Stimulated activated CD4-positive, alpha-beta T cell treated with anti-CD3 and anti-CD28 coated beads, TNF-alpha, amount 100 ng/mL, for 4 hours (primary cell): ENCODE measurements at places on chromosomes 12 and 14.

DNA sequence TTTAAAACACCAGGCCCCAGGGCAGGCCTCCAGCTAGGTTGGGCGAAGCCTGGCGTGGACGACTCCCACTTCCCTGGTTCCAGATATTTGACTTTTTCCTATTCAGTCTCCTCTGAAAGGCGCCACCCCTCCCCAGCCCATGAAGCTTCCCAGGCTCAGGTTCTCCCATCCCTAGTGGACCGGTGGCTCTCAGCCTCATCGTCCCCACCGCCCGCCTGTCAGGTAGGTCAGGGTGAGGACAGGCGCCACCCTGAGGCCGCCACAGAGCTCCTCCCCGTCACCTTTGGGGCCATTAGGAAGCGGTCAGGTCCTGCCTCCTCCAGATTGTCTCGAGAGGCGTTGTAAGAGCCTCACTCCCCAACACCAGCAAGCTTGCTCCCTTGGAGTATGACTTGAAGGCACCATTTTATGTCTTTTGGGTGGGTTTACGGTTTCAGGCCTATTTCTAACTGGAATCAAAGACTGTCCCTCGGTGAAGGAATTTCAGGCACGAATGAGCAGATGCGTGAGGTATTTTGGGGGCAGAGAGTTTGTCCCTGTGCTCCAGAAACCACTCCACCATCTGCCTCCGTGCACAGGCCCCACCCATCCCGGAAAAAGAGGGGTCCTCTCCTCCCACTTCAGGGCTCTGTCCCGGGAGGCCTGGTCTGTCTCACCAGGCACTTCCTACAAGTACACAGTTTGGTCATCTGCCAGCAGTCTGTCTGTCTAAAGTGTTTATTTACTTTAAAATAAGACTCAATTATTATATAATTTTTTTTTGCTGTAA, 55.6 kb downstream of the TSPAN9 start:
- DNase-seq: no peak

GRCh38 chr14:44812672-44813071, 149.1 kb downstream of the KLHL28 start:
- no peak for DNase-seq

GRCh38 chr12:43836475-43836989, 651 bp downstream of the TMEM117 start:
- no peak for DNase-seq

GRCh38 chr12:1993871-1994371, 10.3 kb downstream of the DCP1B start:
- DNase-seq: no peak

GRCh38 chr14:41773536-41774279, 167.0 kb downstream of the LRFN5 start:
- no peak for DNase-seq

- no peak for DNase-seq
These were observed 38.1 kb upstream of the GARIN2 start for GRCh38 chr14:67151082-67151666.

DNA sequence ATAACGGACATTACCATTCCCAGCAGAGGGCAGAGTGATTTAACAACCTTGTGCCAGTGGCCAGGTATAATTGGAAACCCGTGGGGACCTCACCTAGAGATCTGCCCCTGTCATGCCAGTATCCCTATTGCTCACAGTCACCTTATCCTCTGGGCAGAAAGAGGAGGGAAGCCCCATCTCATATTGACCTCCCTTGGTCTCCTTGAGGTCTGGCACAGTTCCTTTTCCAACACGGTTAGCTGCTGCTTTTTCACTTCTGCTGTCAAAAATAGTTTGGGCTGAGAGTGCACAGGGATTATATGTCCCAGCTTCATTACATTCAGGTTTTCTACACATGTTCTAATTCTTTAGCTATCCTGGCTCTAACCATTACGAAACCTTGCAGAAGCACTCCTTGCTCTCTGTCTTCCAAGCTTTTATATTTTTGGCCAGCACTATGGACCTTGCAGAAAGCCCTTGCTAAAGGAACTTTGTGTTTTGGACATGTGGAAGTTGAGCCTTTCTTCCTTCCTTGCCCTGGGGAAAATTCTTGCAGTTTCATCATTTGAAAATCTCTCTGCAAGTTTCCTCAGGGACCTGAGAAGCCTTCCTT, 111.7 kb upstream of the MIS18BP1 start:
- no peak for DNase-seq

GRCh38 chr14:64830961-64831360, 48.7 kb downstream of the SPTB start:
- DNase-seq: no peak

DNA sequence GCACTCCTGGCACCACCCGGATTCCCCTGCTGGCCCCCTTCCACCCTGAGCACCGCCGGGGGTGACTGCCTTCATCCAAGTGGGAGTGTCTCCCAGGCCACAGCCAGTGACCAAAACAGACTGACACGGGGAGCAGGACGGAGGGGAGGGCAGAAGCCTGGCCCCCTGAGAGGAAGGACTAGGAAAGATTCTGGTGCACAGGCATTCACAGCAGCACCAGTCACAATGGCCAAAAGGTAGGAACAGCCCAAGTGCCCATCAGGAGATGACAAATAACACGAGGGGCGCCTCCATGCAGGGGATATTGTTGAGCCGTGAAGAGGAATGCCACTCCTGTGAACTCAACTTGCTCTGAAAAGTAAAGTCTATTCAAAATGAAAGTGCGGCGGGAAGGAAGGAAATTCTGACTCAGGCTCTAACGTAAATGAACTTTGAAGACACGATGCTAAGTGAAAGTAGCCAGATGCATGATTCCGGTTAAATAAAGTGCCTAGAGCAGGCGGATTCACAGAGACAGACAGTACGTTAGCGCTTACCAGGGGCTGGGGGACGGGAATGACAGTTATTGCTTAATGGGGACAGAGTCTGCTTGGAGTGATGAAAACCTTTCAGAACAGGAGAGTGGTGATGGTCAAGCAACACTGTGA, 146.1 kb upstream of the NCOR2 start:
- DNase-seq: peak; percentile 18

DNA sequence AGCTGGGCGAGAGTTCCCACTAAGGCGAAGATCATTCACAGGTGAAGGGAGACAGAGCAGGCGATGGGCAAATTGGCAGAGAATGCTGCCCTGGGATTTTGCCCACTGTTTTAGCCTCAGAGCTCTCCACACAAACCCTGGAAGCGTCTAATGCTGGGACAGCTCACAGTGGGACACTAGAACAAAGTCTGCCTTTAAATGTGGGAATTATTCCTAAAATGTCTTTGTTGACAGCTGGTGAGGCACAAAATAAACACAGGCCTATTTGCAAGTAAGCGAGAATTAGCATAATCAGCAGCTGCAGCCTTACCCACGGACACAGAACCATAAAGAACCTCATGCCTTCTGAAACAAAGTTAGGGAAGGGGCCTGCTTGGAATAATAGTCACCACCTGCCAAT, 824.5 kb downstream of the AACS start:
- no peak for DNase-seq

DNA sequence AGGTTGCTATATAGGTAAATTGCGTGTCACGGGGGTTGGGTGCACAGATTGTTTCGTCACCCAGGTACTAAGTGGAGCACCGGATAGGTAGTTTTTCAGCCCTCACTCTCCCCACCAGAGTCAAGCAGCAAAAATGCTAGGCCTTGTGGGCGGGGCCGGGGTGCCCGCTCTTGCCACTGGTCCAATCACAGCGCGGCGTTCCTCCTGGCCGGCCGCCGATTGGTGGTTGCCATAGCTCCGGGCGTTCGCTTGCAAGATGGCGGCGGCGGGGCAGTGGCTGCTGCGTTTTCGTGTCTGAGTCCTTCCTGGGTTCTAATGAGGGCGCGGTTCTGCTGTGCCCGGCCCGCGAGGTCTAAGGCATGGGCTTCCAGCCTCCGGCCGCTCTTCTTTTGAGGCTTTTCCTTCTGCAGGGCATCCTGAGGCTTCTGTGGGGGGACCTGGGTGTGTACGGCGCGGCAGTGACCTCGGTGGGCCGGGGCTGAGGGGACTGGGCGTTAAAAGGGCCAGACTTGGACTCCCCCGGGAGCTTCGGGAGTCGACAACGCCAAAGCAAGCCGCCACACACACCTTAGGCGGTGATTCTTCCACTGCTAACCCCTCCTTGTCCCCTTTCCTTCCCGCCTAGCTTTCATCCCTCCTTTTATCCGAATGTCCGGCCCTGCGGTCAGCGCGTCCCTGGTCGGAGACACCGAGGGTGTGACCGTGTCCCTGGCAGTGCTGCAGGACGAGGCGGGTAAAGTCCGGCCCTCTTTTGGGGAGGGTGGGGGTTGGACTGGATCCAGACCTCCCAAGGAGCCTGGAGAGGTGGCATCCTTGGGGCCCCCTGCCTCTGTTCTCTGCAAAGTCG, at the start of gene TCTN2:
TSS of gene TCTN2 (plus strand) at position 232 of the 847 bp plus-strand sequence. CDS start at position 360, 128 bp downstream.
- DNase-seq: peak; percentile 81

DNA sequence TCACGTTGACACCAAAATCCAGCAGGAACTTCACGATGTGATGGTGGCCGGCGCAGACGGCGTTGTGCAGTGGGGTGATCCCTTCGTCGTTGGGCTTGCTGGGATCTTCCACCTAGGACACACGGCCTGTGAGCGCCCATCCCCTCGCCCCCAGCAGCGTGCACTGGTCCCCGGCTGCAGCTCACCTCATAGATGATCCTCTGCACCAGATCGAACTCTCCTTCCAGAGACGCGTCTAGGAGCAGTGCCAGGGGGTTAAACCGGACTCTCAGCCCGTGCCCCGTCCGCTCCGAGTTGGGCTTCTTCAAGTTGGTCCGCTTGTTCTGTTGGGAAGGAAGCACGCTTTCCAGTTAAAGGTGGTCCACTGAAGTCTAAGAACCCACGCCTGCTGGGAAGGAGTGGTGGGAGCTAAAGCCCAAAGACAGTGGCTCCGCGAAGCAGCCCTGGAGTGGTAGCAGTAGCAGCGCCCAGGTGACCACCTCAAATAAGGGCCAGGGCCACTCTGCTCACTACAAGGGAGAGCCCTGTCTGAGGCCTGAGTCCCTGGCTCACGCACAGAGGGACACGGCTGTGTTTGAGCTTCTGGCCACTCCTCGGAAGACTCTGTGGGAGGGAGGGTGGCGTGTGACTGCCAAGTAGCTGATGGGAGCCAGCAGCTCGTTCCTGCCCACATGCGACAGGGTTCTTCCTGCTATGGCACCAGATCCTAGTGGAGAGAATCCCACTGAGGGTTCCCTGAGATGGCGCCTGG, 23.3 kb downstream of the ZFYVE21 start:
- DNase-seq: no peak

GRCh38 chr12:125773033-125773640, 707.9 kb downstream of the AACS start:
- no peak for DNase-seq

DNA sequence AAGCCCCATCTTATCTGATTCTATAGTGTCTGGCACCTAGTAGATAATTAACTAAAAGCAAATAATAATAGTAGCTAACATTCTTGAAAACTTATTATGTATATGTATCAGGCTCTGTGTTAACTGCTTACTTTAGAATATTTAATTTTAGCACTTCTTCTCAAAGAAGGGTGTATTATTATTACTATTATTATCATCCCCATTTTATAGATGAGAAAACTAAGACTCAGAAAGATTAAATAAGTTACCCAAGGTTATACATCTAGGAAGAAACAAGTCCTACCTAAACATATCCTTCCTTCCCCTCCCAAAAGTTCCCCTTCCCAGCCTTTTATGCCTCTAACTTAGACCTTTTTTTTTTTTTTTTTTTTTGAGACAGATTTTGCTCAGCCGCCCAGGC, 61.4 kb downstream of the UBR7 start:
- no peak for DNase-seq

GRCh38 chr14:47149326-47149725, 497.7 kb upstream of the RPL10L start:
- no peak for DNase-seq

- no peak for DNase-seq
These were observed 347.2 kb downstream of the C12orf75 start for GRCh38 chr12:105677672-105678071.

DNA sequence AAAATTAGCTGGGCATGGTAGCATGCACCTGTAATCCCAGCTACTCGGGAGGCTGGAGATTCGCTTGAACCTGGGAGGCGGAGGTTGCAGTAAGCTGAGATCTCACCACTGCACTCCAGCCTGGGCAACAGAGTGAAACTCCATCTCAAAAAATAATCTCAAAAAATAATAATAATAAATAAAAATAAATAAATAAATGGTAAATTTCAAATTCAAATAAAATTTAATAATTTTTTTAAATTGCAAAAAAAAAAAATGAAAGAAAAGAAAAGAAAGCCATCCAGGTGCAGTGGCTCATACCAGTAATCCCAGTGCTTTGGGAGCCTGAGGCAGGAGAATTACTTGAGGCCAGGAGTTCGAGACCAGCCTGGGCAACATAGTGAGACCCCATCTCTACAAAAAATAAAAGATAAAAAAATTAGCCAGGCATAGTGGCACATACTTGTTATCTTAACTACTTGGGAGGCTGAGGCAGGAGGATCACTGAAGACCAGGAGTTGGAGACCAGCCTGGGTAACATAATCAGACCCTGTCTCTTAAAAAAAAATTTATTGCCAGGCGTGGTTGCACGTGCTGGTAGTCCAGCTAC, 36.4 kb downstream of the ALDH2 start:
- no peak for DNase-seq
